GDM1 (cell line): ENCODE measurements at places on chromosomes 7 and 10.

GRCh38 chr7:45869426-45869825, 3.5 kb downstream of the CCDC201 start:
- no peak for DNase-seq

- DNase-seq: no peak
Measured at GRCh38 chr7:143418681-143419458, 10.2 kb upstream of the EPHA1 start.

GRCh38 chr10:132184816-132185593, 1.7 kb upstream of the DPYSL4 start:
- no peak for DNase-seq

- no peak for DNase-seq
Measured at GRCh38 chr7:116316838-116317628, 106.7 kb downstream of the TES start.

DNA sequence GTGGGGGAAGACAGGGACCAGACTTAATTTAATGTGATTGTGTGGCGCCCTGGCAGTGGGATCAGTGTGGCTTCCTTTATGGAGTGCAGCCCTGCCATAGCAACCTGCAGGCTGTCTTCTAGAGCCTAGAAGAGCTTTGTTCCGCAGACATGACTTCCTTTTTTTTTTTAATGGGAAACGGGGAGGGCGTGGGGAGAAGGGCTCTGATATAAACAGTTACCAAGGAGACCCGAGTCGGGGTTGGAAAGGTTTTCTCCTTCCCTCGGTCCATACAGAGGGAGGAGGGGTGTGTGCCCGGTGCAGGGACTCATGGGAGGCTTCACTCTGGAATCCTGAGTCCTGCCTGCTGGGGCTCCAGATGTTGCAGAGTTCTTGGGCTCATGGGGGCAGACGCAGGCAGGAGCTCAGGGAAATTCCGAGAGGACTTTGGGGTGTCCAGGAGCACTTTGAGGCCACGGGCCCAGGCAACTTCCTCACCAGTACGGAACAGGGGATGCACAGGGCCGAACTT, 26.9 kb downstream of the TMEM120A start:
- DNase-seq: peak; percentile 32

- DNase-seq: no peak
Measured at GRCh38 chr10:118585234-118585633, 10.2 kb downstream of the PRLHR start.

GRCh38 chr7:72234086-72234485, 178.1 kb downstream of the CALN1 start:
- DNase-seq: no peak

DNA sequence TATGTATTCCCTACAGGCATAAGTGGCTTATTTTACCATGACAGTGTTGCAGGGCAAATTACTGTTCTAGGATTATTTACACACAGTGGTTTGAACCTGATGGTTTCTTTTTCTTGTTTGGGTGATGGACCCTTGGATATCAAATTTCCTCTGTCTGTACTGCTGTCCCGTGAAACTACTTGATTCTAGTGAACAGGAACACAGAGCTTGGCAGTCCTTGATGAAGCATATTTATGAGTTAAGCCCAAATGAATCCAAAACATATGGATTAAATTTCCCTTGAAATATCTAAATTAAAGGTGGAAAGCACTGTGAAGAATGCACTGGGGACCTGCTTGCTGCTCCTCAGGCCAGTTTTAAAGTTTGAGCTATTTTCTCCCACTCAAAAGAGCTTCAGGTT, 635.3 kb downstream of the INHBA start:
- DNase-seq: no peak

DNA sequence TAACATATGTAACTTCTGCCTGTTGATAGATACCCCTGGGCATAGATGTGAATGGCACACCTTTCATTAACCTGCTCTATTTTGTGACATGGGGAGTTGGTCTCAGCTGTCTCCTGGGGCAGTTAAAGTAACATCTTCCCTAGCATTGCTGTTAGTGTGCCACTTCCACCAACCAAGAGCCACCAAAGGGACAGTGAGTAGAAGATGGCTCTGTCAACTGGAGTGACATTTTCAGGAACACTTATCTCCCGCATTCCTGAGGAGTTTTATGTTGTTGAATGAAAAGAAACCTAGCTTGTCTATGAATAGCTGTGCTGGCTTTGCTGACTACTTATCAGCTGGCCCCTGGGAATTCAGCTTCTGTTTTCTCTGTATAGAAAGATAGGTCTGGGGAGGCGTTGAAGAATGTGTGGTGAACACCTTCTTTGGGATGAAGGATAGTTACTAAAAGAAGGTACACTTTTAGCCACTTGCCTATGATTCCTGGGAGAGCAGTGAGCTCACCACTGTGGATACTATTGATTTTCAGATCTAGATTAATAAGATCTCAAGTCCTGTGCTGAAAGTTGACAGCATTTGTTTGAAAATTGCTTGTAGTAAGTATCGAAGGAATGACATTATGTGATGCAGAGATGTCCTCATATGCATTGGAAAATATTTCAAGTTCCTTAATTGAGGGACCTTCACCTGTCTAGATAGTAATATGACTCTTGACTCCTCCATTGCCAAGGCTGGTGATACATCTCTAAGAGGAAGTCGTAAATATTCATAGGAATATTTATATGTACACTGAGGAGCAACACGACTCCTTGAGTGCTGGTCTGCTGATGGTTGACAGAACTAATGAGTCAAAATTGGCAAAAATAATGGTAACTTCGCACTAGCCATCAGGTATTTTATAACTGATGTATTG, 7.6 kb downstream of the STARD3NL start:
- DNase-seq: no peak

GRCh38 chr10:18278181-18278580, 138.0 kb downstream of the CACNB2 start:
- no peak for DNase-seq

GRCh38 chr7:95772771-95773581, 622 bp downstream of the DYNC1I1 start:
- DNase-seq: no peak

- DNase-seq: no peak
Measured at GRCh38 chr7:22411977-22412693, 55.2 kb upstream of the RAPGEF5 start.

DNA sequence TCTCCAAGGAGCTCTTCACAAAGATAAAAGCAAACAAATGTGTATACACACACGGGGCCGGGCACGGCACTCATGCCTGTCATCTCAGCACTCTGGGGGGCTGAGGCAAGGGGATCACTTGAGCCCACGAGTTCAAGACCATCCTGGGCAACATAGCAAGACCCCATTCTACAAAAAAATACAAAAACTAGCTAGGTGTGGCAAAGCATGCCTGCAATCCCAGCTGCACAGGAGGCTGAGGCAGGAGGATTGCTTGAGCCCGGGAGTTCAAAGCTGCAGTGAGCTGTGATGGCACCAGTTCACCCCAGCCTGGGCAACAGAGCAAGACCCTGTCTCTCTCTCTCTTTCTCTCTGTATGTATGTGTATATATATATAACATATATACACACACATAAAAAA, 22.3 kb downstream of the TTYH3 start:
- no peak for DNase-seq

GRCh38 chr10:93806903-93807302, 49.2 kb downstream of the LGI1 start:
- no peak for DNase-seq

- DNase-seq: no peak
Measured at GRCh38 chr10:65949526-65949925, 976.3 kb upstream of the LRRTM3 start.

- no peak for DNase-seq
Measured at GRCh38 chr7:134811765-134812164, 32.3 kb downstream of the CALD1 start.

DNA sequence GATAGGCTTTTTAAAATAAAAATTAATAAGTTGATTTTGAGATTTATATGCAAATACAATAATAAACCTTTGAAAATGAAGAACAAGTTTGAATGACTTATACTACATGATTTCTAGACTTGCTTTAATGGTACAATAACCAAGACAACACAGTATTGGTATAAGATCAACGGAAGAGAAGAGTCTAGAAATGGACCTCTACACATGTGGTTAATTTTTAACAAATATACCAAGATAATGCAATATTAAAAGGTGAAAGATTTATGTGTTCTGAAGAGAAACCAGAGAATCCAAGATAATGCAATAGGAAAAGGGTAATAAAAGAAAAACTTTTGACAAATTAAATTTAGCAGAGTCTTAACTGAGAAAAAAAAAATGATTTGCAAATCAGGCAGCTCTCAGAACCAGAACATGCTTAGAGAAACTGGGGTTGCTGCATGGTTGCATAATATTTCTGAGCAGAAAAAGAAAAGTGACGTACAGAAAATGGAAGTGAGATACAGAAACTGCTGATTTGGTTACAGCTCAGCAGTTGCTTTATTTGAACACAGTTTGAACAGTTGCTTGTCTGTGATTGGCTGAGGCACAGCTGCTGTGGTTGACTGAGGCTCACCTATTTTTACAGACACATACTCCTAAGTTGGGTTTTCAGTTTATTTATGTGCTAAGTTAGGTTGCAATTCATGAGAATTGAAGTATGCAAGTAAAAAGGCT, 365.9 kb downstream of the CRPPA start:
- no peak for DNase-seq

GRCh38 chr10:75294031-75294437, 58.3 kb upstream of the COMTD1 start:
- DNase-seq: no peak

DNA sequence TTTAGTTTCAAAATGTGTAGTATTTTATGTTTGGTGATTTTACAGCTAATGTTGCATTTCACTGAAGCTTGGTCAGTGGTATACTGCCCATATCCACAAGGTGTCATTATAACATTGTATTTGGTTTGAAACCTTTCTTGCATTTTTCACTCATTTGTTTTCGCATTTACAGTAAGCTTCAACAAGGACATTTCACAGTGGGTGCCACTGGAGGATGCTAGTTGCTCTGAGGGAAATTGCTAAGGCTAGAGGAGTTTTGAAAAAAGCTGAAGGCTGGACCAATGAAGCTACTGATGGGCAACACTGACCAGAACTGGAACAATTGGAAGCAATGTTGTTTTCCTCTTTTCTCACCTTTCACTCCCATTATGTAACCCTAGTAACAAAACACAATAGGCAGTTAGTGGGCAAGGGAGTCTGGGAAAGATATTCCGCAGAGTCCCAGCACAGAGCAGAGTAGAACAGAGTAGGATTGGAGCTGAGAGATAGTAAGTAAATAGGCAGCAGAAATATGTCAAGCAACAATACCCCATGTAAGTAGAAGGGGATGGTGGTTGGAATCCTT, 23.6 kb upstream of the SRI start:
- DNase-seq: no peak

DNA sequence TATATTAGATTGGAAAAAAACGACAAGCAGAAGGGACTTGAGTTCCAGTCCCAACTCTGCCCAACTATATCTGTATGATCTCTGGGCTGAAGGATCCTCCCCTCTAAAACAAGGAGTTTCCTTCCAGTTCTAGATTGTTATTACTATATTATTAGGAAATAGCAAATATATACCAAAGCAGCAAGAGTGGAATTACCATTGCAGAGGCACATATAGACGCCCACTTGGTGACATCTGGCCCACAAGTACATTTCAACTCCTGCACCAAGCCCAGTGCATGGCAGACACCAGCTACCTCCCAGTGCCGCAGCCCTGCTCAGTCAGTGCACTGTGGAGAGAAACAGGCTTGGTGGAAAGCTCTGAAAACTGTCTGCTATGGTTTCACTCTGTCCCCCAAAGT, 201.9 kb downstream of the FAM107B start:
- DNase-seq: no peak

DNA sequence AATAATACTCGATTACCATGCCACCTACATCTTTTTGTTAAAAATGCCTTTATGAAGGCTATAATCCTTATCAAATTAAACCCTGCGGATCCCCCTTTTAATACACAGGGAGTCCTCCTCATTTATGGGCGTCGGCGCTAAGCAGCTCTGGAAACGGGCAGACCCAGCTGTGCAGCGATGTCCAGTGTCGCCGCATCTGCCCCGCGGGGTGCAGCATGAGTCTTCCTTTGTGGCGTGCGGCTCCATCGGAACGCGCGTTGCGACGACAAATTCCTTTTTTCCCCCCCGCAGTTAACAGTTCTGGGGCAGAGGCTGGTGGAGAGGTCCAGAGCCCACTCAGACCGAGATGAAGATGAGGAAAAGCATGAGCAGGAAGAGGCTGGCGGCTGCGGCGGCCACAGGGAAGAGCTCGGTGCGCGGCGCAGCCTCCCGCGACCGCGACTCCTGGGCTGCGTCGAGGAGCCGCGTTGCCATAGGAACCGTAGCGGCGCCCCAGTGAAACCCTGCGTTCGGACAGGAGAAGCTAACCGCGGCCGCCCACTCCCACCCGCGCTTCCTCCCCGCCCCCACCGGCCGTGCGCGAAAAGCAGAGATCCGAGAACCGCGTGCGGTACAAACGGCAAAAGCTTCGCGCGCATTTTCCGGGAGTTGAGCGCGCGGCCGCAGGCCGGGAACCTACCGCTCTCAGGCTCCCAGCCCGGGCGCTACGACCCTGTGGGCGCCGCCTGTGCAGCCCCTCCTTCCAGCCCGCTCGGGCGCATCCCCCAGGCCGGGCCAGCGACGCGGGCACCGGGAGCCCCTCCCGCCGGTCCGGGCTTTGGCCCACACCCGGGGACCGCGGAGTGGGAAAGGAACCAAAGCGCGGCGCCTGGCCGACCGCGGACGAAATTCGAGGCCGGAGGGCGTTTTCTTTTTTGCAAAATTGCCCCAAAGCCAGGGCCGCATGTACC, 130.6 kb downstream of the SPAG6 start:
- DNase-seq: no peak

GRCh38 chr7:73521636-73522104, 423 bp downstream of the BAZ1B start:
- no peak for DNase-seq

DNA sequence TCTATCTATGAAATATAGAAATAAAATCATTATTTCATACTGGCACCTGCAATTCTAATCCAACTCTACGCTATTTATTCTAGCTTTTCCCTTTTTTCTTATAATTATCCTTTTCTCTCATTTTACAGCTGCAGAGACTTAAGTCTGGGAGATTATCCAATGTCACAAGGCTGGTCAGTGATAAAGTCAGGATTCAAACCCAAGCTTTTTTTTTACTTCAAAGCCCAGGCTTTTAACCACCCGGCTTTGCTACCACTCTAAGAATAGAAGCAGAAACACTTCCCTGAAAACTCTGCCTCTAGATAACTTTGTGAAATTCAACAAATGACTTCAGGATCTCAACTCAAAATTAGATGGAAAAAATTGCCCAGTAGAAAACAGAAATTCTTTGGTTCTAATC, 552.5 kb downstream of the IPMK start:
- no peak for DNase-seq
